ENCODE measurements at places on chromosomes 4 and X. TPM values are rescaled to one million over a fixed set of nuclear protein-coding genes. Genes with fewer than 3 reads are reported as not detected.

Gene RHOXF1
- not detected for total RNA-seq

Gene TRIM75
- not detected for total RNA-seq

Gene COL25A1
- 4.5 TPM for total RNA-seq

Gene TMSB15A
- total RNA-seq = 84.1 TPM

Gene F11
- total RNA-seq = 0.99 TPM

Gene EVC
- 9.8 TPM for total RNA-seq

Gene ADRA2C
- total RNA-seq = 13.8 TPM

Gene VGLL1
- not detected for total RNA-seq

Gene WAS
- 0.63 TPM for total RNA-seq

Gene SMARCA1
- 54.4 TPM for total RNA-seq

DNA sequence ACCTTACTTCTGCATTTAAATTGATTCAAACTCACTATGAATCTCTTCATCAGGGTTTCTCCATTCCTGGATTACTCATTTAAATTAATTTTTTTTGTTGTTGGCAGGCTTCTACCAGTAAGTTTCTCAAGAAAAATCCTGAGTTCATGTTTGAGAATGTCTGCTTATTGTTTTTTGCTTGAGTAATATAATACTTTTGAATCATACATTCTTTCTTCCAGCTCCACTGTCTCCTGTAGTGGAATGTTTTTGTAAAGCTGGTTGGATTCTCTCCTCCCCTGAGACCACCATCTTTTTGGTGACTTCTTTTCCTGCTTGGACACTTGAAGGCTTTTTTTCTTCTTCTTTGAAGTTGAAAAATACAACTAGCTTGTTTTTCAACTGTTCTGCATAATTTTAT lies 4.3 kb upstream of the MID1IP1 start:
- no peak for DNase-seq
- no peaks in the 10 kb centered on the region for H3K27me3 ChIP-seq
- H3K36me3 ChIP-seq = peaks cover 2% of the 10 kb centered on the region

GRCh38 chrX:30414144-30414543 lies 105.0 kb upstream of the NR0B1 start:
- H3K4me1 ChIP-seq = no peaks in the 10 kb centered on the region
- no peak overlapping the region for H3K27ac ChIP-seq
- no peak overlapping the region for H3K4me3 ChIP-seq
- H3K36me3 ChIP-seq = no peaks in the 10 kb centered on the region
- no peaks in the 10 kb centered on the region for H3K27me3 ChIP-seq
- no peak for DNase-seq

- H3K4me3 ChIP-seq = no peak overlapping the region
- peaks cover 2% of the 10 kb centered on the region for H3K4me1 ChIP-seq
- H3K36me3 ChIP-seq = no peaks in the 10 kb centered on the region
- no peak overlapping the region for H3K27ac ChIP-seq
- DNase-seq = no peak
Observed at GRCh38 chr4:76943129-76943620, 6.4 kb upstream of the SEPTIN11 start.

- H3K36me3 ChIP-seq = no peaks in the 10 kb centered on the region
- DNase-seq = no peak
- H3K4me1 ChIP-seq = no peaks in the 10 kb centered on the region
- H3K4me3 ChIP-seq = no peak overlapping the region
Observed at GRCh38 chr4:166318810-166319525, 445.9 kb downstream of the TLL1 start.

GRCh38 chrX:110563282-110563681 lies 204.6 kb downstream of the RTL9 start:
- H3K27me3 ChIP-seq = no peaks in the 10 kb centered on the region
- DNase-seq = no peak
- H3K4me3 ChIP-seq = no peak overlapping the region
- no peaks in the 10 kb centered on the region for H3K36me3 ChIP-seq
- H3K4me1 ChIP-seq = no peaks in the 10 kb centered on the region
- no peak overlapping the region for H3K27ac ChIP-seq

DNA sequence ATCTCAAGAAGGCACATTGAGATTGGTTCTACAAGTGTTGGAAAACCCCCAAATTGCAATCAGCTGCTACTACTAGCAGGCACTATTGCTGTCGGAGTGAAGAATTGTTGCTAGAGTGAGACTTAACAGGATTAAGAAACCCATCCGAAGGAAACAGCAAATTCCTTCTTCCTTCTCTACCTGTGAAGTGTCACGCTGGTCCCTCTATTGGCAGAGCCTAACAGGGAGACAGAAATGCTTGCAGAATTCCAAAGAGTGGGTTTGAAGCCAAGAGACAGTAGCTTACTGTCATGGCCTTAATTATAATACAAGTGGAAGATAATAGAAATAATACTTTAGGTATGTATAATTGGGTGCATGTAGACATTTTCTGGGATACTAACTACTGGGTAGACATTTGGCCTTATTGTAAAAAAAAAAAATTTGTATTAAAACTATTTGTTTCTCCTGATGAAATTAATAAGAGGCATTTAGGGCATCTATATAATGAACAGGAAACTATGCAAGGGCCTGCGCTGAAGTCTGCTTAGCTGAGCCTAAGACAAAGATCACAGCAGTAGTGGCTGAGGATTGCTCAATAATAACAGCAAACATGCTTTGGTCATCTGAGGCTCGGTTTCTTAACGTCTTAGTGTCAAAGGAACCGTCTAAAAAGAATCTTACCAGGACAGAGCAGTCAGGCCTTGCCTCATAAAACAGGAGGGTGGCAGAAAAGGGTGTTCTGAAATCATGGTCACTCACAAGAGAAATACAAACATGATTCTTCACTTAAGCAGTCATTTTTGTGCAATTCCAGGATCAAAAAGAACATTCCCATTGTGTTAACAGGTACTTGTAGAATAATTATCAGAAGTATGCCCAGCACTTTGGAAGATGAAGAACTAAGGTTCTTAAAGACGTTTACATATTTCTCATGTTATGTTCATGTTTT lies 40.8 kb downstream of the FAM241A start:
- no peak overlapping the region for H3K27ac ChIP-seq
- no peak for DNase-seq
- no peaks in the 10 kb centered on the region for H3K36me3 ChIP-seq
- H3K4me1 ChIP-seq = no peaks in the 10 kb centered on the region
- H3K27me3 ChIP-seq = no peaks in the 10 kb centered on the region

DNA sequence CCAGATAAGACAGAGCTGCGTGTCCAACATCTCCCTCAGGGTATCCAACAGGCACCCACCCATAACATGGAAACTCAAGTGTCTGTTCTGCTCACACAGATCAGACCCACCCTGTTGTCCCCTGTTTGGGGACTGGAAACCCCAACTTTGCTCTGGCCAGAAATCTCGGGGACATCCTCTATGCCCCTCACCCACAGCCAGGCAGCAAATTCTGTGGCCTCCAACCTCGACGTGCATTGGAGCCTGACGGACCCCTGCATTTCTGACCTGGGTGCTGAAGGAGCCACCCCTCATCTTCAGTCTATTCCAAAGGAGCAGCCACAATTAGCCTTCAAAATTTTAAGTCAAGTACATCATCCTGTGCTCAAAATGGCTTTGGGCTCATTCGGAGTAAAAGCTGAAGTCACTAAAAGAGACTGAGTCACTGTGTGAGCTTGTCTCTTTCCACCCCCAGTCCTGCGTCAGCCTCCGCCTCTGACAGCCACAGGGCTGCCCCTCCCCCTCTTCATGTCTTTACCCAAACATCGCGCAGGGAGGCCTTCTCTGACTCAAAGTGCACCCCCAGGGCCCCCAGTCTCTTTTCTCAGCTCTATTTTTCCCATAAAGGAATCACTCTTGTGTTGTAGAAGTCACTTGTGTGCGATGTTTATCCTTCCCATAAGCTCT lies 24.4 kb upstream of the PDE6B start:
- no peak overlapping the region for H3K27ac ChIP-seq
- H3K36me3 ChIP-seq = no peaks in the 10 kb centered on the region
- DNase-seq = no peak
- no peaks in the 10 kb centered on the region for H3K4me1 ChIP-seq
- H3K4me3 ChIP-seq = no peak overlapping the region

DNA sequence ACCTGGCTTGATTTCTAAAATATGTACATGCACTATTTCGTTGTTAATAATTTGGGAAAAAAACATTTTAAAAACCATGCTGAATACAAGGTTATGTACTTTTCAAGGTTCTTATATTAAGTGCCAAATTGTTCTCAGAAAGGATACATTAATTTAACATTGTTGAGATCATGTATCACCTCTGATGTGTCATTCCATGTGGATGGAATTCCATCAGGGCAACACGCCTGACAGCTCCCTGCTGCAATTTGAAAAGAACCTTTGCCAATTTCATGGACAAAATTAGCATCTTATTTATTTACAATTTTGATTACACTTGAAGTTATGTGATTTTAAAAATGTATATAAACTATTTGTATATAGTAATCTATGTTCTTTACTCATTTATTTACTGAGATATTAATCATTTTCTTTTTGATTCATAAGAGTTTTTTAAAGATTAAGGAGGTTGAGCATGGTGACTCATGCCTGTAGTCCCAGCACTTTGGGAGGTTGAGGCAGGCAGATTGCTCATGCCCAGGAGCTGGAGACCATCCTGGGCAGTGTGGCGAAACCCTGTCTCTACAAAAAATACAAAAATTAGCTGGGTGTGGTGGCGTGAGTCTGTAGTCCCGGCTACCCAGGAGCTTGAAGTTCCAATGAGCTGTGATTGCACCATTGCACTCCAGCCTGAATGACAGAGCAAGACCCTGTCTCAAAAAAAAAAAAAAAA lies 142.8 kb downstream of the ENPP6 start:
- no peaks in the 10 kb centered on the region for H3K36me3 ChIP-seq
- no peaks in the 10 kb centered on the region for H3K27me3 ChIP-seq
- H3K27ac ChIP-seq = no peak overlapping the region
- H3K4me1 ChIP-seq = no peaks in the 10 kb centered on the region

DNA sequence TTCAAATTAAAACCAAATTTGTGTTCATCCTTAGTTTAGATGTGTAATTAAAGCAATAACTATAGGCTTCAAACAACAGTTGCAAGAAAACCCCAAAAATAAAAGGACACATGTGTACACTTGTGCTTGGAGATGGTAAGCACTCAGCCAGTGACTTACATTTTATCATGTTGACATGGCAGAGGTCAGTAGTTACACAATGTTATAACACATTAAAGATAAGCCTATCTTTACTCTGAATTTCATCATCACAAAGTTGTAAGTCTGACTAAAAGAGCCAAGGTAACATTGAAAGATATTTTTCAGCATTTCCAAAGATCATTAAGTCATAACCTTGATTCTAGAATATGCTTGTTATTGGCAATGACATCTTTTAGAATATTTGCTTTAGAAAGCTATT lies 98.5 kb upstream of the PNPLA4 start:
- H3K27me3 ChIP-seq = no peaks in the 10 kb centered on the region
- H3K4me3 ChIP-seq = no peak overlapping the region
- H3K27ac ChIP-seq = no peak overlapping the region
- H3K36me3 ChIP-seq = no peaks in the 10 kb centered on the region
- DNase-seq = no peak

GRCh38 chr4:87365348-87365747 lies 25.6 kb downstream of the HSD17B11 start:
- no peak for DNase-seq
- no peaks in the 10 kb centered on the region for H3K27me3 ChIP-seq
- peaks cover 3% of the 10 kb centered on the region for H3K36me3 ChIP-seq
- no peaks in the 10 kb centered on the region for H3K4me1 ChIP-seq
- no peak overlapping the region for H3K27ac ChIP-seq

DNA sequence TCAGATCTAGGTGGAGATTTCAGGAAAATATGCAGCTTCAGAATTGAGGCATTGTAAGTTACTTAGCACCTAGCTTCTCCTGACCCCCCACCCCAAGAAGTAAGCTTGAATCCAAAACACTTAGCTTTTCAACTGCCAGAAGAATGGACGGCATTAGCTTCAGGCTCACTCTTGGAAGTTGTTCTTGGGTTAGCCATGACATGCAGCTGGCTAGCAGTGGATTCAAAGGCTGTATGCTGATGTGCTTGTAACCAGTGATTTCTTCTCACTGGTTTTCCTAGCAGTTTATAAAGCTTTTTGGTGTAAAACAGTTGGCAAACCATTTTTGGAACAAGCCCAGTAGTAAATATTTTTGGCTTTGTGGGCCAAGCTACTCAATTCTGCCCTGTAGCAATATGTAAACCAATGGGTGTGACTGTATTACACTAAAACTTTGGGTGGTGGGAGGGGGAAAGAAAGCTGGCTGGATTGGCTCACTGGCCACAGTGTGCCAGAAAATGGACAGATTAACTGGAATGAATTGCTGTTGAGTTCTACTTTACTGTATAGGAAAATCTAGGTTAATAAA lies 85.6 kb downstream of the SHROOM2 start:
- no peak for DNase-seq
- no peaks in the 10 kb centered on the region for H3K4me1 ChIP-seq
- no peak overlapping the region for H3K4me3 ChIP-seq
- no peaks in the 10 kb centered on the region for H3K36me3 ChIP-seq

GRCh38 chr4:188971125-188971524 lies 831.9 kb downstream of the TRIML1 start:
- no peak overlapping the region for H3K4me3 ChIP-seq
- H3K36me3 ChIP-seq = no peaks in the 10 kb centered on the region
- peaks cover 7% of the 10 kb centered on the region for H3K4me1 ChIP-seq
- no peaks in the 10 kb centered on the region for H3K27me3 ChIP-seq
- H3K27ac ChIP-seq = no peak overlapping the region
- DNase-seq = no peak

DNA sequence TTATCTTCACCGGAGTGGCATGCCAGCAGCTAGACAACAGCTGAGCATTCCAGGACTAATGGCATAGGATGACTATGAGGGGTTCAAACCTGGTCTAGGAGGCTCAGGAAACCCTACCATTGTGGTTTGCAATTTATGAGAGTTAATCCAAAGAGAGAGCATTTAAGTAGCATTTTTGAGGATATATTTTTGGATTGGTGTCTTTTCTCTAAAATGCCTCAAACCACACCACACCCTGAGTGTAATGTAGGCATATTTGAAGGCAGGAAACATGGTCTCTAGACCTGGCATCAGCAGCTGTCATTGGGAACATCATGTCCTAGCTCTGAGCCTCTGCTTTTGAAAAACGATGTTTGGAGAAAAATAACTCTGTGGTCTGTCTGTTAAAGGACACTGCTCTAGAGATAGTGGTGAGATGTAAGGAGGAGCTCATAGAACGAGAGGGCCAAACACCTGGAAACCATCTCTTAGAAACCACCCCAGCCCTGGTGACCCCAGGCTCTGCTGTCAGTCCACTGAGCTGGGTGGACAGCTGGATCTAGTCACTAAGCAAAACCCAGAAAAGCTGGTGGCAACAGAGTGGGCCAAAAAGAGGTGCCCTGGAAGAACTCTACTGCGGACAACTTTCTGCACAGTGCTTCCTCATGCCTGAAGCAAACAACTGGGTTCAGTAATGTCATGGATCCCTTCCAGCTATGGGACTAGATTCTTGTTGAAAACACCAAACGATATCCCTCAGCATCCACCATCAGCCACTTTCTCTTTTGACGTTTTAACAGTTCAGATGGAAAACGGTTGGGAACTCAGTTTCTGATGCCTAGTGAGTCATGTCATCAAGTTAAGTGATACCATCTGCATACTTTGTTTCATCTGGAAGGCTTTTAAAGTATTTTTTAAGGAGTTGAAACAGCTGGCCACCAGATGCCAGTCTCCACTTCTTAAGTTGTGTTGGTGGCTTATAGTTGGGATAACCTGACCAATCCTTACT lies 100.2 kb upstream of the C1QTNF7 start:
- DNase-seq = no peak
- H3K27ac ChIP-seq = no peak overlapping the region
- H3K4me3 ChIP-seq = no peak overlapping the region

- H3K4me1 ChIP-seq = no peaks in the 10 kb centered on the region
- no peak for DNase-seq
- H3K36me3 ChIP-seq = no peaks in the 10 kb centered on the region
- no peaks in the 10 kb centered on the region for H3K27me3 ChIP-seq
- H3K27ac ChIP-seq = no peak overlapping the region
- H3K4me3 ChIP-seq = no peak overlapping the region
Observed at GRCh38 chr4:16217300-16218051, 8.8 kb downstream of the TAPT1 start.

- peaks cover 3% of the 10 kb centered on the region for H3K4me1 ChIP-seq
- no peak overlapping the region for H3K27ac ChIP-seq
Observed at GRCh38 chr4:109238746-109239145, 63.7 kb downstream of the COL25A1 start.
